ENCODE measurements at places on chromosomes 3 and 15.

- no peak for DNase-seq
Observed at GRCh38 chr3:64240396-64240795, 15.1 kb upstream of the PRICKLE2 start.

GRCh38 chr15:75770131-75770530 lies 57.5 kb upstream of the CSPG4 start:
- no peak for DNase-seq

DNA sequence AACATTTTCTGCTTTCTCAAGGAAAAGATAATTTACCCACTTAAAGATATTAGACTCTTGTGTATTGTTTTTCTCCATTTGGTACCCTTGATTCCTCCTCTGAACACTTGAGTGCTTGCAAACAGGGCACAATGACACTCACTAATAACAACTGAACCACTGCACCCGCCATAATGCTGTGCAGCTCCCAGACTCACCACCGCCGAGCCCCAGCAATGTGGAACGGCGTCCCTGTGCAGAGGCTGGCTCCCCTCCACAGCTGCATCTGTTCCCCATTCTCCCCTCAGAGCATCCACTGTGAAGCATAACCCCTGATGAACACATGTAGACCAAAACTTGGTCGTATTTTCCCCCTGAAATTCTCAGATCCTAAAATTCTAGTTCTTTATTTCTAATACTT lies 276.2 kb upstream of the PLSCR5 start:
- DNase-seq: no peak

GRCh38 chr3:193816656-193817311 lies 223.8 kb downstream of the OPA1 start:
- no peak for DNase-seq

GRCh38 chr15:80669663-80670273 lies 25.3 kb upstream of the ABHD17C start:
- no peak for DNase-seq

DNA sequence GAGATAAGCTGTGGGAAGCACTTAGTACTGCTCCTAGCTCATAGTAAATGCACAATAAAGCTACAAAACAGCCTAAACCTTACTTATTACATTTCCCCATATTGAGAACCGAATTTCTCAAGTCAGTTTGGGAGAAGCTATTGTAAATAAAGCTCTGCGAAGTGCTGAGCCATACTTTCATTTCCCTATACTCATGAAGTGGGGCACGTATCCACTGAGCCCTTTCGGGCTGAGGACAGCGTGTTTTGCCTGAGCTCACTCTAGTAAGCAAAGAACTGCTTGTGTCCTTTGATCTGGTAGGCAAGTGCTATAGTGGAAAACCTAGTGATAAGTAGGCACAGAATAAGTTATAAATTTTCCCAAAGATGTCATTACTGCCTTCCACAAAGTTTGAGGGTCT lies 165.0 kb downstream of the RSL24D1 start:
- DNase-seq: no peak

DNA sequence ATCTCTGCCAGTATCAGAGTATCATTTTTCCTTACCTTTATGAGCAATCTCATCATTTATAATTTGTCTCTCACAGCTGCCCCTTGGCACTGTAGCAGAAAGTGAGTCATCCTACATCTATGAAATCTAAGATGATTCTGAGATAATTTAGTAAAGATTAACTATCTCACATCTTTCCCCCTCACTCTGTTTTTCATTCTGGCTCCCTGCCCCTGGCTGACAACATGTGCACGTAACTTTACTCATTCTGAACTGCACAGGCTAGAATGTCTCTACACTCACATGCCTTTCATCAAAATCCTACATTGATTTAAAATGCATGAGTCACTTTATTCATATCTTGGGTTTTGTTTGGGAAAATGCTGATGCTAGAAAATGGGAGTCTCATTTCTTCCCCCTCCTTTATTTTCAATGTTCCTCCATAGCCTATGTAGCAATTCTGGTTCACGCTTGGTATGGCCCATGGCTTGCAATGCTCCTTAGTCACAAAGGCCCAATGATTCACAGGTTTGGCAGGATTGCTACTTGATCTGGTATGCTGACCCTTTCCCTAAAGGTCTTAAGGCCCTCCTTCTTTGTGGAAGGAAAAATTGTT lies 838.5 kb downstream of the TUSC7 start:
- no peak for DNase-seq

DNA sequence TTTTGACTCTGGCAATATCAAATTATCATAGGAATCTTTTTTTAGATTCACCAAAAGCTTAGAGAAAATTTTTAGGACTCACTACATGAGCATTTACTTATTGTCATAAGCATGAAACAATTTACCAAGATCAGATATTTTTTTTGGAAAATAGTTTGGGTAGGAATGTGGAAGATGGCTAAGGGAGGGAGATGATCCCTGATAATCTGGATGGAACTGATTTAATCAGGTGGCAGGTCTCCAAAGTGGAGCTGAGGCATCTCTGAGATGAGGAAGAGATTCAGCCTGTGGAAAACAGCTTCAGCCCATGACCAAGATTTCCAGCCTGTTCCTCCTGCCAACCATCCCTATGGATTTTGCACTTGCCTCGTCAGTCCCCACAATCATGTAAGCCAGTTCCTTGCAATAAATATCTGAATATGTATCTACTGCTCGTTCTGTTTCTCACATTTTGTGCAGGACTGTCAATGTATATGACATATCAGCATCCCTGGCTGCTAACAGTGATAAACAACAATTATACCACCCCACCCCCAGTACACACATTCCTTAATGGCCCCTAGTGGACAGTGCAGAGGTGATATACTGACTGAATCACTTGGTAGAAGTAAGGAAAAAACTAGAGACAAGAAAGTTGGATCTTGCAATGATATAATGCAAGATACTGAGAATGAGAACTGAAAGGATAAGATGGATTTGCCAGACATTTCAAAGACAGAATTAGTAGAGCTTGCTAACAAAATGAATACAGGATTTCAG lies 183.8 kb downstream of the NEK10 start:
- DNase-seq: no peak

DNA sequence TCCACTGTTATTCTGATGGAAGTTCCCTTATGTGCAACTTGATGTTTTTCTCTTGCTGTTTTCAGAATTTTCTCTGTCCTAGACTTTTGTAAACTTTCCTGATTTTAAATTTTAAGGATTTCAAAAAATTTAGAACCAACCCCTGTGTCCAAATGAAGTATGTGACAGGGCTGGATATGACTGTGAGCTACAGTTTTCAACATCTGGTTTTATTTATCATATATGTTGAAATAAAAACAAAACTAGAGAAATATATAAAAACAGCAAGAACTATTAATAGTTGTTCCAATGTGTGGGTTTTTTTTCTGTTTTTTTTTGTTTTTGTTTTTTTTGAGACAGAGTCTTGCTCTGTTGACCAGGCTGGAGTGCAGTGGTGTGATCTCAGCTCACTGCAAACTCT lies 47.4 kb upstream of the PSMD6 start:
- DNase-seq: no peak

DNA sequence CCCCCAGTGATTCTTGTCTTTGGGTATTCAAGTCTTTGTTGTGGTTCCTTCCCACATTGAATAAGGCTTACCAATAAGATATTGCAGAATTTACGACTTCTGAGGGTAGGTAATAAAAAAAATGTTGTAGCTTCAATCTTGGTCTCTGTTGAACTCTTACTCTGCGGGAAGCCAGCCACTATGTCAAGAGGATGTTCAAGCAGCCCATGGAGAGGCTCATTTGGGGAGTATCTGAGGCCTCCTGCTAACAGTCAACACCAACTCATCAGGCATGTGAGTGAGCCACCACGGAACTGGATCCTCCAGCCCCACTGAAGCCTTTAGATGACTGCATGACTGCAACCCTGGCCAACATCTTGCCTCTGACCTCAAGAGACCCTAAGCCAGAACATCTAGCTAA lies 3.2 kb upstream of the TBC1D23 start:
- no peak for DNase-seq

GRCh38 chr3:132507657-132508056 lies 89.4 kb upstream of the ACKR4 start:
- DNase-seq: no peak

GRCh38 chr3:112334691-112335433 lies 1.9 kb downstream of the CD200 start:
- no peak for DNase-seq

GRCh38 chr15:42165106-42165505 lies 8.7 kb upstream of the PLA2G4F start:
- no peak for DNase-seq

- no peak for DNase-seq
Observed at GRCh38 chr15:63221346-63221745, 31.9 kb downstream of the RAB8B start.

DNA sequence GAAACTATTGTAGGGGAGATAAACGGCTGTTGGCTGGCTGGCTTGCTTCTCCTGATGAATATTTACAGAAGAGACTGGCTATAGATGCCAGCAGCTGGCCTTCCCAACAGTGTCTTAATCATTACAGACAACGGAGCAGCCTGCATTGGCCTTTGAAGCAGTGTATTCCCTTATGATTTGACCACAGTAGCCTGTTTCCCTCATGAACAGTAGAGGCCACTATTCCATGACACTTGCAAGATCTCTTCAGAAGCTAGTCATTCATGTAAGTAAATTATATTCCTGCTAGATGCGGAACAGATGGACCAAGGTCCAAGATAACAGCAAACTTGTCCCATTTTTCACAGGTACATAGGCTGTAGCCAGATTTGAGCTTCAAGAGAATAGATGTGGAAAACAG lies 47.3 kb downstream of the TMCO5A start:
- no peak for DNase-seq

DNA sequence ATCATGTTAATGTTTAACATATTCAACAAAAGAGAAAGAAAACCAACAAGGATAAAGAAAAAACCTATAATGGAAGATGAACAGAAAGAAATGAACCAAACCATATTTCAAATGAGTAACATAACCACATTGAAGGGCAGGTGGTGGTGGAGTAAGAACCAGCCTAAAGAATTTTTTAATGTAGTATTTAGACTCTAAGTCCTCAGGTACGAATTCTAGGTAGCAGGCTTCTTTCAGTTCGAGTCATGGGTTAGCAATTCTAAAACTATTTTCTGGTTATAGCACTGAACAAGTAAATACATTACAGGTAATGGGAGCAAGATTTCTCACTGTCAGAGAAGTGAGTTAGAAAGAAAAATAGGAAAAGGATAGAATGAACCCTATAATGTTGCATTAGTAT lies 24.4 kb downstream of the DCBLD2 start:
- DNase-seq: no peak

DNA sequence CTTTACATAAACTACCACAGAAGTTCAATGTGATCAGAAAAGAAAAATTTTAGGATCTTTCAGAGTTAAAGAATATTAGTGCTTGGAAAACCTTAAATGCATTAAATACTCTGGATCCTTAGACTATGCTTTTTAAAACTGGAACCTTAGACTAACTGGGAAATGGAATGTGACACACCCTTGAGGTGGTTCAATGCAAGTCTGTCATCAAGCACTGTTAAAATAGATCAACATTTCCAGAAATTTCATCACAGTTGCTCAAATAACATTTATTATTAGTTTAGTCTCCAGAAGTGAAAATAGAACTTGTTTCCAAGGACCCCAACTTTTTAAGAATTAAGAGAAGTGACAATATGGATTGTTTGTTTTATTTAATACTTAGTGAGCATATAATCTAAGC lies 71.8 kb downstream of the GAP43 start:
- no peak for DNase-seq

GRCh38 chr3:108420926-108421325 lies 89.5 kb downstream of the MYH15 start:
- DNase-seq: no peak

DNA sequence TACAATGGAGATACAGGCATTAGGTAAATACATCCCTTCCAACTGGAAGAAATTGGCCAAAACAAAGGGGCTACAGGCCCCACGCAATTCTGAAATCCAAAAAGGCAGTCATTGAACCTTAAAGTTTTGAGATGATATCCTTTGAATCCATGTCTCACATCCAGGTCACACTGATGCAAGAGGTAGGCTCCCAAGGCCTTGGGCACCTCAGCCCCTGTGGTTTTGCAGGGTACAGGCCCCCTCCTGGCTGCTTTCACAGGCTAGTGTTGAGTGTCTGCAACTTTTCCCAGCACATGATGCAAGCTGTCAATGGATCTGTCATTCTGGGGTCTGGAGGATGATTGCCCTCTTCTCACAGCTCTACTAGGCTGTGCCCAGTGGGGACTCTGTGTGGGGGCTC lies 766.7 kb downstream of the ZBBX start:
- DNase-seq: no peak

GRCh38 chr15:26051761-26052675 lies 188.9 kb upstream of the ATP10A start:
- DNase-seq: no peak

DNA sequence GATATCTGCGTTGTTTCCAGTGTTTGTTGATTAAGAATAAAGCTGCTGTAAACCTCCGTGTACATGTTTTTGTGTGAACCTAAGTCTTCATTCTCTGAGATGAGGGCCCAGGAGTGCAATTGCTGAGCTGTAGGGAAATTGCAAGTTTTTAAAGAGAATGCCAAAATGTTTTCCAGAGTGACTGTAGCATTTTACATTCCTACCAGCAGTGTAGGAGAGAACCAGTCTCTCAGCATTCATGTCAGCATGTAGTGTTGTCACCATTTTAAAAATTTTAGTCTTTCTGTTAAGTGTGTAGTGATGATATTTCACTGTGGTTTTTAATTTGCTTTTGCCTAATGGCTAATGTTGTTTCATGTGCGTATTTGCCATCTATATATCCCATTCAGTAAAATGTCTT lies 3.4 kb upstream of the MGLL start:
- no peak for DNase-seq

GRCh38 chr15:38424101-38424552 lies 29.8 kb upstream of the FAM98B start:
- no peak for DNase-seq

DNA sequence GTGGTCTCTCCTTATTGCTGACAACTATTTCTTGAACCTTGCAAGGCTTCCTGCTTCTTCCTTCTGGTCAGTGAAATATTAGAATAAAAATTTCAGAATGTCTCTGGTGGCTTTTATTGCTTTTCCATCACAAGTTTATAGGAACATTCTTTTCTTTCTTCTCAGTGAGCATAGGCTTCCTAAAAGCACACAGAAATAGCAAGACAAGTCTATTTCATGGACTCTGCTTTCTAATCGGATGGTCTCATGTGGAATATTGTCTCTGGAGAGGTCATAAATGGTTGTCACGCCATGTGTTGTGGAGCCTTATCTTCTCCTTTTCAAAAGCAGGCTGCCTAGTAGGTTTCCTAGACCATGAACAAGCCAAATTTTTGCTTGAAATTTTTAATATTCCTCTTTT lies 9.8 kb upstream of the PSMD6 start:
- DNase-seq: no peak

GRCh38 chr15:90009301-90010022 lies 8.3 kb downstream of the ZNF710 start:
- no peak for DNase-seq

GRCh38 chr15:76840830-76841460 lies 64.2 kb downstream of the SCAPER start:
- DNase-seq: no peak

GRCh38 chr15:77507143-77507897 lies 86.6 kb downstream of the HMG20A start:
- DNase-seq: no peak

GRCh38 chr15:46576646-46577395 lies 942.0 kb downstream of the SQOR start:
- DNase-seq: no peak

Data from activated naive CD8-positive, alpha-beta T cell treated with anti-CD3 and anti-CD28 coated beads, Interleukin-2, amount 50 U/mL, for 24 hours (primary cell).